Glutamatergic neuron (in vitro differentiated cells): ENCODE measurements at places on chromosomes 11 and 22.

DNA sequence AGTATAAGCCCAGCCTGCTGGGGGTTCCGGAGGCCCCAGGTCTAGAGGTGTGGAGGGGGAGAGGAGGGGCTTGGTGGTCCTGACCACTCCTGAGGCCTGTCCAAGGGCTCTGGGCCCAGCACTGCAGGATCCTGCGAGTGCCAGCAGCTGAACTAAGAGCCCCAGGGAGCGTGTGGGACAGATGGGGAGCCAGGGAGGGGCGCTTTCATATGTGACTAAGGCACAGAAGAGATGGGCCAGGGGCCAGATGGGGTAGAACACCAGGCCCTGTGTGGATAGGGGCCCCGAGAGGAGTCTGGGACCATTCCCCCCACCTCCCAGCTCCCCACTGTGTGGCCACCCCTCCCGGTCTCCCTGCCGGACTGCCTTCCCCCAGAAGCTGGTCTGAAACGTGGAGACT lies 18.4 kb downstream of the MAFF start:
- peaks cover 4% of the 10 kb centered on the region for H3K36me3 ChIP-seq
- H3K4me3 ChIP-seq, result no peak overlapping the region
- H3K27me3 ChIP-seq, result peaks cover 9% of the 10 kb centered on the region
- peak; percentile 50 for DNase-seq
- peak overlapping the region; percentile 98 for H3K27ac ChIP-seq

- H3K27me3 ChIP-seq, result peaks cover 25% of the 10 kb centered on the region
- H3K27ac ChIP-seq, result no peak within 1 kb of the TSS
- H3K36me3 ChIP-seq, result no peaks in the 10 kb centered on the region
- peaks cover 3% of the 10 kb centered on the region for H3K4me1 ChIP-seq
- H3K4me3 ChIP-seq, result peak within 1 kb of the TSS; percentile 79
These were observed at the start of gene WNT7B for GRCh38 chr22:45977003-45977411. TSS of gene WNT7B (minus strand) at chr22:45977162. CDS start at chr22:45976754, 408 bp downstream.

DNA sequence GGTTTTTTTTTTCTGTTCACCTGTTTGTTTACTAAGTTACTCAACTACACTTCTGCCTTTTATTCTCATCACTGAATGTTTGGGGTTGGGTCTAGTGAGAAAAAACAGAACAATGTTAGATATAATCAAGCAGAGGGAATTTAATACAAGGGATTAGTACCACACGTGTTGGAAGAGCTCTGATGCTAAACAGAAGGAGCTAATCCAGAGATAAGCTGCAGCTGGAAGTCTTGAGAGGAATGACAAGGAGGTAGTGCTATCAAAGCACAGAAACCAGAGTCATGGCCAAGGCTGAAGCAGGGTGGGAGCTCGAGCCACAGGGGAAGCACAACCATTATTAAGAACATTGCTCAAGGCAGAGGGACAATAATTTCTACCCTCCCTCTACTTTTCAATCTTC lies 604.1 kb upstream of the ANO5 start:
- peaks cover 2% of the 10 kb centered on the region for H3K27me3 ChIP-seq
- no peak overlapping the region for H3K27ac ChIP-seq
- H3K4me3 ChIP-seq, result no peak overlapping the region
- H3K4me1 ChIP-seq, result no peaks in the 10 kb centered on the region
- no peak for DNase-seq

GRCh38 chr11:33682446-33682845 lies 18.2 kb downstream of the C11orf91 start:
- H3K36me3 ChIP-seq, result no peaks in the 10 kb centered on the region
- H3K27ac ChIP-seq, result no peak overlapping the region
- no peak for DNase-seq
- H3K4me3 ChIP-seq, result no peak overlapping the region
- H3K4me1 ChIP-seq, result peaks cover 2% of the 10 kb centered on the region

- DNase-seq, result no peak
- peaks cover 8% of the 10 kb centered on the region for H3K27me3 ChIP-seq
- H3K27ac ChIP-seq, result peak overlapping the region; percentile 86
- H3K4me3 ChIP-seq, result peak overlapping the region; percentile 93
- H3K36me3 ChIP-seq, result no peaks in the 10 kb centered on the region
- peaks cover 18% of the 10 kb centered on the region for H3K4me1 ChIP-seq
These were observed 559 bp downstream of the MRTFA start for GRCh38 chr22:40635940-40636379.

DNA sequence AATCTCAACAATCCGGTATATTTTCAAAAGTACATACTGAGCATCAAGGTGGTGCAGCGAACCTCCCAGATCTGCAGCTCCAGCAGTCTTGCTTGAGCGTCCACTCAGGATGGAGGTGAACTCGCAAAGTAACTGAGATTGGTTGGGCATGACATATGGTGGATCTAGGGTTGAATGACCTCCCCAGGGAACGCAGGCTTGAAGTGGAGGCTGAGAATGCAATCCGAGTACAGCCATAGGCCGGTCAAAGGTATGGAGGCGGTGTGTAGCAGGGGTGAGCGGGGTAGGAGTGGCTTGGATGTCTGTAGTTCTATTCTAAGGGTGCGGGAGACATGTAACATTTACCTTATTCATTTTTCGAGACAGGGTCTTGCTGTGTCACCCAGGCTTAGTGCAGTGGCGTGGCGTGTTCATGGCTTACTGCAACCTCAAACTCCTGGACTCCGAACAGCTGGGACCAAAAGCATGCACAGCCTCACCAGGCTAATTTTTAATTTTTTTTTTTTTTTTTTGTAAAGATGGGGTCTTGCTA lies 631 bp upstream of the C22orf39 start:
- DNase-seq, result peak; percentile 65
- peak overlapping the region; percentile 94 for H3K4me3 ChIP-seq
- peaks cover 28% of the 10 kb centered on the region for H3K4me1 ChIP-seq
- H3K36me3 ChIP-seq, result peaks cover 4% of the 10 kb centered on the region
- H3K27me3 ChIP-seq, result peaks cover 11% of the 10 kb centered on the region

DNA sequence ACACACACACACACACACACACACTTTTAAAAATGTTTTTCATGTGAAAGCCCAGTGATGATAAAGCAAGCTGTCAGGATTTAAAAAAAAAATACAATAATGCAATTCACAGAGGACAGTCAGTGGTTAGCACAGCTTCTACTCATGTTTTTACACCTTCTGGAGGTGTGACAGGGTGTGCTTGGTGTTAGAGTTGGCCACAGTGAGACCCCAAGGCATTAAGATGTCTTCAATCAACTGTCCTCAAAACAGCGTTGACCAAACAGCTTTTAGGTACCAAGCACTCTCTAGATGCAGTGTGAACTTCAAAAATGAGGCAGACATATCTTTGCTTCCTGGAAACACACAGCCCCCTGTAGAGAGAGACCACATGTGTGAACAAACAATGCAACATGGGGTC lies 166.4 kb upstream of the TBCEL start:
- peaks cover 15% of the 10 kb centered on the region for H3K4me1 ChIP-seq
- no peak overlapping the region for H3K4me3 ChIP-seq
- no peak overlapping the region for H3K27ac ChIP-seq
- DNase-seq, result no peak
- no peaks in the 10 kb centered on the region for H3K27me3 ChIP-seq

DNA sequence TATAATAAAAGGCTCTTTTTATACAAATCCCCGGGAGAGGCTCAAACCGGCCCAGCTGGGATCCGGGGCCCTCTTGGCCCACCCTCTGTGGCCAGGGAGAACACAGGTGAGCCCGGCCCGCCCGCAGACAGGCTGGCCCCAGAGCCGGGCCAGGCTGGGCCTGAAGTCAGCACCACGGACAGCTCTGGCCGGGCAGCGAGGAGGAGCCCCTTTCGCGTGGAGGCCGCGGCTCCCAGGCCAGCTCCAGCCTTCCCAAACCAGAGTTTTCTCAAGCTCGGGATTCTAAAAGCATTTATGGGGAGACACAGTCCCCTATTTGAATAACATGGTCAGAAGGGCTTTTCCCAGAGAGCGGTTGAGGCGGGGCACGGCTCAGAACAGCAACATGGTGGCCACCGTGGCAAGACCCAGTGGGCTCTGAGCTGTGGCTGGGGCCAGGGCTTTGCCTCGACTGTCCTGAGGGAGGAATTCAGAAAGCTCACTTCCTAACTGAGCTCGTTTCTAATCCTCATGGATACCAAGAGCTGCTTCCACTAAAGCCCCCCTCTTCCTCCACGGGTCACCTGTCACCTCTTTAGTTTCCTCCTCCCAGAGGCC lies 115.4 kb downstream of the BRD1 start:
- no peak overlapping the region for H3K4me3 ChIP-seq
- no peak overlapping the region for H3K27ac ChIP-seq
- peaks cover 3% of the 10 kb centered on the region for H3K27me3 ChIP-seq
- no peak for DNase-seq

DNA sequence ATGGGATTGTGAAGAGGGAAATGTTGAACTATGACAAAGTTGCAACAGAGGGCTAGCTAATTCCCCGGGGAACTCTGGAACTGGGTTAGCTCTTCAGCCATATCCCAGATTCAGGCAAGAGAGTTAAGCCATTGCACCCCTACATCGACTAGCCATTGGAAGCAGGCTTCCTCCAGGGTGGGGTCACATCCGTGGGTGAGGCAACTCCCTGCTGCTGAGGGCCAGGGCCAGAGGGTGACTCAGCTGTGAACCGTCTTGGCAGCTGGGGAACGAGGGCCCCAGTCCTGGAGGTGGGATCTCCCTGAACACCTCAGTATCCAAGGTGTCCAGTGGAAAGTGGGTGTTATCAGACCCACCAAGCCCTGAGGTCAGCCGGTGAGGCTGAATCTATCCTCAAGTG lies 41.1 kb downstream of the RPS6KA4 start:
- H3K27me3 ChIP-seq, result peaks cover 6% of the 10 kb centered on the region
- peaks cover 12% of the 10 kb centered on the region for H3K4me1 ChIP-seq
- H3K36me3 ChIP-seq, result peaks cover 7% of the 10 kb centered on the region
- H3K27ac ChIP-seq, result no peak overlapping the region
- no peak for DNase-seq

DNA sequence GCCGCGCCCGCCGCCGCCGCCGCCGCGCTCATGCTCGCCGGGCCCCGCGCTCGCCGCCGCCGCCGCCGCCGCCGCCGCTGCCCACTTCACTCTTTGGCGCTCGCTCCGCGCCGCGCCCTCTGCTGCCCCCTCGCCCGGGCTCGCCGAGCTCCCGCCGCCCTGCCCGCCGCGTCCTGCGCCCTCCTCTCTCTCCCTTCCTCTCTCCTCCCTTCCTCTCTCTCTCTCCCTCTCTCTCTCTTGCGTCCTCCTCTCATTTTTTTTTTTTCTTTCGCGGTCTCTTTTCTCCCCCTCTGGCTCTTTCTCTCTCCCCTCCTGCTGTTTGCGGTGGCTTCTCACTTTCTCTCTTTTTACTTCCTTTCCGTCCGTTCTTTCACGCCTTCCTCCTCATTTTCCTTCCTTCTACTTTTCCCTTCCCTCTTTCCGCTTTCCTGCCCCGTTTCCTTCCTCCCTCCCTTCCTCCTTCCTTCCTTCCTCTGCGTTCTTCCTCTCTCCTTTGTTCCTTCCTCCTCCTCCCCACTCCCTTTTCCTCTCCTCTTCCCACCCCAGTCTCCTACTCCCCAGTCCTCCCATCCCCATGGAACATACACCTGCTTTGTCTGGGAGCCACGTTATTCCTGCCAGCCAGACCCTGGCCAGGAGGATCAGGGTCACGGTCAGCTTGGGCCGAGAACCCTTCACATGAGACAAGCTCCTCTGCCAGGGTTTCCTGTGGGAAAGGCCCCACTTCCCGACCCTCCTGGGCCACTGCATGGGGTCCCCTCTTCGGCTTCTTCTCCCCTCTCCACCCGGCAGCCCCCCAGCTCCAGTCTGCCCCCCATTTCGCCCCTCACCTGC lies 19.3 kb upstream of the SHISAL1 start:
- DNase-seq, result peak; percentile 67
- H3K4me3 ChIP-seq, result peak overlapping the region; percentile 89
- no peaks in the 10 kb centered on the region for H3K36me3 ChIP-seq
- peaks cover 13% of the 10 kb centered on the region for H3K4me1 ChIP-seq
- peaks cover 16% of the 10 kb centered on the region for H3K27me3 ChIP-seq

DNA sequence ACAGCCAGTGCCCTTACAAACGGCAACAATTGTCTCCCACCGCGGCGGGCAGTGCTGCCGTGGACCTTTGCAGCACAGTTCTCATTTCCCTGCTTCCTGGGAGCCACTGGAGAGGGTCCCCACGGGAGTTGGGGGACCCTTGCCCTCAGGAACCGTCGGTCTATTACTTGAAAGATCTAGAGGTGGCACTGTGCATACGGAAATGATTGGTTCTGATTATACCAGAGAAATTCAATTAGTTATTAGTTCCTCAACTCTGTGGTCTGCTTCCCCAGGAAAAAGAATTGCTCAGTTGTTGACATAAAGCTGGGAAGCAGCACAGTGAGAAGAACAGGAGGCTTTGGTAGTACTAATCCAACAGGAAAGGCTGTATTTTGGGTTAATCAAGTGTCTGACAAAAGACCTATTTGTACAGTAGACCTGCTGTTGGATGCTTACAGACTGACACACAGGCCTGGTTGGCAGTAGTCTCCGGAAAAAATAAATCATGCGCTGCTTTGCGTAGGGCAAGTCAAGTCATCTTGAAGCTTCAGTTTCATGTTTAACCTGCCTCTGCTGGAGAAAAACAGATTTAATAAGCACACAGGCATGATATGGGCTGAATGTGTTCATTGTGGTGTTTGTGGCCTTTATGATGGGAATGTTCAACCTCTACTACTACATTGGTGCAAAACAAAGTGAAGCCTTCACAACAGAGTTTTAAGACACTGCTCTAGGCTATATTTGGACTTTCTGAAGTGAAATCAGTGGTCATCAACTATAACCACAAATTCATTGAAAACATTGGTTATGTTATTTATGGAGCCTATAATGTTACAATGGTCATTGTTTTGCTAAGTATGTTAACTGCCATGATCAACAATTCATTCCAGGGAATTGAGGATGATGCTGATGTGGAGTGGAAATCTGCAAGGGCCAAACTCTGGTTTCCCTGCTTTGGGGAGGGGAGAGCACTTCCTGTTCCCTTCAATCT lies 54.6 kb upstream of the SC5D start:
- no peak for DNase-seq
- H3K4me1 ChIP-seq, result peaks cover 17% of the 10 kb centered on the region
- H3K27ac ChIP-seq, result no peak overlapping the region
- no peak overlapping the region for H3K4me3 ChIP-seq
- H3K36me3 ChIP-seq, result no peaks in the 10 kb centered on the region

DNA sequence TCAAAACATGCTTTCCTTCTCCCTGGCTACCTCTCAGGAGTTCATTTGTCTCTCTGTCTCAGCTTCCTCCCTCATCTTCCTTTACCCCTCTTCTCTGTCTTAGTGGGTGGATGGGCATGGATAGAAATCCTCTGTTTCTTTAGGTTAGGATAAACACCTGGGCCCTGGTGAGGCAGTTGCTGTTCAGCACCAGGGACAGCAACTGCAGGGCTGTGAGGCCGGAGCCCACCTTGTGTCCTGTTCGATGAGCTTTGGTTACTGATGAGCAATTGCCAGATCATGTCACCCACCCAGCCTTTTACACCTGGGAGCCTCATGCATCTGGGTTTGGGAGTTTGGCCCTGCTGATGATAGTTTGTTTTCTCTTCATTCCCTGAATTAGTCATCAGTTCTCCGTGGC lies 6.1 kb upstream of the CRYBB3 start:
- no peak for DNase-seq
- H3K36me3 ChIP-seq, result peaks cover 3% of the 10 kb centered on the region
- no peaks in the 10 kb centered on the region for H3K4me1 ChIP-seq
- H3K4me3 ChIP-seq, result no peak overlapping the region
- H3K27ac ChIP-seq, result no peak overlapping the region

GRCh38 chr11:12212821-12213185 lies 102.4 kb downstream of the MICAL2 start:
- peaks cover 4% of the 10 kb centered on the region for H3K4me1 ChIP-seq
- H3K27ac ChIP-seq, result no peak overlapping the region
- no peak overlapping the region for H3K4me3 ChIP-seq
- H3K36me3 ChIP-seq, result no peaks in the 10 kb centered on the region
- H3K27me3 ChIP-seq, result peaks cover 5% of the 10 kb centered on the region
- no peak for DNase-seq
